ENCODE measurements at places on chromosomes 4 and X.

- DNase-seq, result no peak
These were observed 267.8 kb upstream of the INTU start for GRCh38 chr4:127364911-127365310.

GRCh38 chr4:604131-604530 is 21.2 kb upstream of the PDE6B start:
- no peak for DNase-seq

GRCh38 chrX:74246524-74246923 is 57.5 kb upstream of the ZCCHC13 start:
- no peak for DNase-seq

DNA sequence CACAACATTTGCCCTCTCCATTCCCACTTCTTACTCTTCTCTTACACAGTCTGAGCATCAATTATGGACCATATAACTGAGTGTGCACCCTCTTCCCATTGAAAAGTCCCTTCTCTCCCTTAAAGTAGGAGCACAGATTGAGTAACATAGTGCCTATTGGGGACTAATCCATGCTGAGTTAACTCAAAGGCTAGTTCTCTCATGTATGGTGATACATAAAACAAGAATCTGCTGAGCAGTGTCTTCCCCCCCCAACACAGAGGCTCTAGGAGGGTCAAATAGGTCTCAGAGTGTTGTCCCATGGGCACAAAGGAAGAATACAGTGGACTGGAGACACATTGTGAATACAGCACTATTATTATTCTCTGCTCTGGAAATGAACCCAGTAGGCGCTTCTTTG is 274.6 kb upstream of the BOD1L1 start:
- no peak for DNase-seq

DNA sequence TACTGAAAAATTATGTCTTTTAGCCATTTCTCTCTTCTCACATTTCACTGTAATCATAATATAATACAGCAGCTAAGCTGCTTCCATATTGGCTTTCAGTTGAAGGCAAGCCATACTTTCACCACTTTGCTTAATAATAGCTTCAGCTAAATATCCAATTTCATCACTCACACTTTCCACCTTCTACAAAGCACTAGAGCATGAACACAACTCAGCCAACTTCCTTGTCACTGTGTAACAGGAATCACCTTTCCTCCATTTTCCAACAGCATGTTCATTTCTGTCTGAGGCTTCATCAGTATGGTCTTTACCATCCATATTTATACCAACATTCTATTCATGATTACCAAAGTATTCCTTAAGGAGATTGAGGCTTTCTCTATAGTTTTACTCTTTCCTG is 219.8 kb upstream of the CTSO start:
- DNase-seq, result no peak

DNA sequence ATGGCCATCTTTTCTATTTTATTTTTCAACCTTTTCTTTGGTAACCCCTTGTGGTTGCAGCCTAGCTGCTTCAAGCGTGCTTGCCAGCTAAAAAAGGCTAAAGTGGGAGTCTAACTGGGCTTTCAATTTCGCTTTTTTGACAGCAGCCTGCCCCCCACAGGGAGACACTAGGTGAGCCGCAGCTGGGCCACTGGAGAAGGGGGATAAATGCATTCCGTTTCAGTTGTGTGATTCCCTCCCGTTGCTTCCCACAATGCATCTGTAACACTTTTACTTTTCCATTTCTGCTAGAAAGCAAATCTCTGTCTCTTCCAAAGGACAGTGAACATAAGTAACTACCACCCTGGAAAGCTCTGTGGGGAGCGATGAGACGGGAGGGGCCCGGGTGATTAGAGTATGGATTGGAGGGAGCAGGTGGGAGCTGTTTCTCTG is 86.3 kb upstream of the RAPGEF2 start:
- peak; percentile 41 for DNase-seq

- no peak for DNase-seq
These were observed 46.6 kb downstream of the SHROOM2 start for GRCh38 chrX:9832811-9833210.

- DNase-seq, result no peak
These were observed 93.0 kb downstream of the PHKA2 start for GRCh38 chrX:18890724-18891547.

DNA sequence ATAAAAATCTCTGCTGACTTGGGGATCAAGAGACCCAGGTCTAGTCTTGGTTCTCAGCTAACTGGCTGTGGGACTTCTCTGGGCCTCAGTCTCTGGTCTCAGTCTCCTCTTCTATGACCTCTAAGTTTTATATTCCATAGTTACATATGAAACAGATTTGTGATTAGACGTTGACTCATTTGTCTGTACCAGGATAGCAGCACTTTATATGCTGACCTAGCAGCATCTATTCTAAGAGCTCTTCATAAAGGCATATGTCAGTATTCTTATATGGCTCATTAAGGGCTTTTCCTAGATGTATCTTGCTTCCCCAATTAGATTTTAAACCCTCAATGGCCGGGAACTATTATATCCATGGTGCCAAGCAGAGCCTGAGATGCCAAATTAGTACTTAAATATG is 12.7 kb downstream of the GRPR start:
- no peak for DNase-seq

DNA sequence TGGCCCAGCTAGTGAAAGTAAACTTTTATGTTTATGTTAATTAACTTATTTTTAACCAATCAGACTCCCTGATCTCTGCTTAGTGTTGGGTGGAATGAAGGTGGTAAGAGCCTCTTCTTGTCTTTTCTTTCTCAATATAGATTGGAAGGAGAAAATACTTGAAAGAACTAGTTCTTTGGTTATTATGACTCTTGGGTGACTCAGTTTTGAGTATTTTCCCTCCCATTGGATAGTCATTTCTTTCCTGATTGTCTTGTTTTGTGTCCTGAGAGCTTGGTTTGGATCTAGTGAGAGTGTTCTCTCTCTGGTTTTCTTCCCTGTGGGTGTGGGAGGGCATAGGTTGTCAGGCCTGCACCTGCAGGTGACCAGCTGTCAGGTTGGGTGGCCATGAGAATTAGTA is 172.0 kb upstream of the GLRA2 start:
- no peak for DNase-seq

DNA sequence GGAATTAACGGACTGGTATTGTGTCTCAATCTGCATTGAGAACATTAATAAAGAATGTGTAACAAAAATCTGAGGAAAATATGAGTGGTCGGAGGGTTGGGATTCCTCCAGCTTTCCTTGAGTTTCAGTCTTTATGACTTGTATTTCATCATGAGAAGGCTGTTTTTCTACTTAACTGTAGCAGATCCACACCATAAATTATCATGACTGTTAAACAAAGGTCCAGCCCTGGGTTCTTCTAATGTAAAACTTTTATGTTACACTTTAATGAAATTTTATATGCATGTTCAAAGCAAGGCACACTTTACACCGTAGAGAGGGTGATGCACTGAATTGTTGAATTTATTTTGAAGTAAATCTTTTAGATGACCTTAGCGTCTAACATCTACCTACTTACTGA is 7.0 kb downstream of the AFF2 start:
- no peak for DNase-seq

DNA sequence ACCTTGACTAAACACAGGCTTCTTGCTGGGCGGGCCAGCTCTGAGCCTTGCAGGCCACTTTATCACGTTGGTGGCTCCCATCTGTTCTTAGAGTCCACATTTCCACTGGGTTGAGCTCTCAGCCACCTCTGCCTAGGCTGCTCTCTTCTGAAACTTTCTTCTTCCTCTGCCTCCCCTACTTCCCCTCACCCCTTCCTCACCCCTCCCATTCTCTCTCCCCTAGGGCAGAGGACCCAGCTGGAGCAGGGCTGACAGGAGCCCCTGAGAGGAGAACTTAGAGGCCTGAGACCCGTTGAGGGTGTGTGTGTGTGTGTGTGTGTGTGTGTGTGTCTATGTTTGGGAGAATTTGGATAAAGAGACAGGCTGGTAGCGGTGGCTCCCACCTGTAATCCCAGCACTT is 19.9 kb upstream of the TMSB4X start:
- no peak for DNase-seq

DNA sequence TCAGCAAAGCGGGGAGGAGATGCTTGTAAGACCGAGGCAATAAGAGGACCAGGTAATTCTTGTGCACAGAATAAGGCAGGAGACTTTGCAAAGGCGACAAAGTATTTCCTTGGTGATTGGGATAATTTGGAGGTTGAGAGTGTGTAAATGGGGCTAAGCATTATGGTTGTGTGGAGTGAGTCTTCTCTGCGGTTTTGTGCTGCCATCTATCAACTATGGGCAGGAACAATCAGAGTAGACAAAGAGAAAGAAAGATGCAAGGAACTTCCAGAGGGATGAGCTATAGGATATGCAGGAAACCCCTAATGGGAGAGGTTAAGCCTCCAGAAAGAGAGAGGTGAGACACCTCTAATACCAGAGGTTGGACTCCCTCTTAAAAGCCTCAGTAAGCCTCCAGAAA is 339.8 kb downstream of the PAPSS1 start:
- DNase-seq, result no peak

GRCh38 chr4:158566860-158567259 is 45.2 kb downstream of the RXFP1 start:
- DNase-seq, result no peak

DNA sequence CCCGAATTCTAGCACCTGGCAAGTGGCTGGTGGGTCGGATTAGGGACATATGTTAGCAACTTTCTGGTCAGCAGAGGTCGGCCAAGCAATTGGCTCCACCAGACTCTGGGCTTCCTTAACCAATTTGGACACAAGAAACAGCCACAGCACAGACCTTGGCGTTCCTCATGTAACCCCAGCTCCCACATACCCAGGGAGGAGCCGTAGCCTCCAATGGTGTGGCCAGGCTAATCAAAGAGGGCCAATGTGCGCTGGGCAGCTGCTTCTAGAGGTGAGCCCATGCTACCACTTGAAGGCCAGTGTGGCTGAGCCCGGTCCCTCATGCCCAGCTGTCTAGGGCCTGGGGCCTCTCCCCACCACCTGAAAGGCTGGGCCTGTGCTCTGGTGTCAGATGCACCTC is 82.5 kb upstream of the MSX1 start:
- DNase-seq, result no peak

GRCh38 chrX:17370191-17370590 is 4.8 kb upstream of the NHS start:
- no peak for DNase-seq

DNA sequence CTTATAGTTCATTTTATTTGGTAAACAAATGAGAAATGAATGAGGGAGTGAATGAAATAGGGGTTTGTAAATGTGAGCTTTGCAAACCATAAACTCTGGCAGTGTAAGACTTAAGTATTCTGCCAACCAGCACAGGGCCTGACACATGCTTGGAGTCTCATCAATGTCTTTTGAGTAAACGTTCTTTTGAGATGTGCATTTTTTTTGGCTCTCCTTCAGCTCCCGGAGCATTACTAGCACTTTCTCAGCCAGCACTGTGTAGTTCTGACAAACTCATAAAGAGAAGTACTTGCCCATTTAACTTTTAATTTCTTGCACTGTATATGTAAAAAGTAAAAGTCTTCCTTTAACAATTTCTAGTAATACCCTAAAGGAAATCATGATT is 245.3 kb downstream of the HS3ST1 start:
- DNase-seq, result no peak

DNA sequence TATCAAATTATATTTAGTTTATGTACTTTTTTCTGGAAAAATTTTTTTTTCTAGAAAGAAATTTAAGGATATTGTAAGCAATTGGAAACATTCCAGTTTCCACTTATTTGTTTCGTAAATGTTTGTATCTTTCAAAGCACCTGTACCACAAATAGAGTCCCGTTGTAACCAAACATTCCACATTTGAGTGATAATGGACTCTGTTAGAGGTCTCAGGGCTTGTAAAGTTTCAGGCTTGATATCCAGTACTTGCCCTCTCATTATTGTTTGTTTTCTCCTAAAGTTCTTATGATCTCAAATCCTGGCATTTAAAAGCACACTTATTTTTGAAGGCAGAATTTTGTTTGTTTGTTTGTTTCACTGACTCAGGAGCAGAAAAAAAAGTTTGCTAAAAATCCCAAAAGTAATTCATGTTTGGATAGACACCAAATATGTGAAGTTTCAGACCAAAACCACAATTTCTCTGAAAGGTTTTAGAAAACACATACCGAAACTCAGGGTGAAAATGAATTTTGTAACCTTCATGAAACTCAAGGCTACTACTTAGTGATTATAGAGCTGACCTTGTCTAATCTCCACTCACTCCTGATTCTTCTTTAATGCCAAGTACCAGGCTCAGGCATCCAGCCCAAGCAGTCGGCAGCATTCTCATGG is 5.7 kb upstream of the TMEM192 start:
- DNase-seq, result no peak

GRCh38 chr4:121408-122084 is 2.8 kb upstream of the ZNF718 start:
- DNase-seq, result no peak

GRCh38 chr4:142367418-142368180 is 478.5 kb downstream of the INPP4B start:
- no peak for DNase-seq

GRCh38 chr4:115360431-115360830 is 247.0 kb upstream of the NDST4 start:
- no peak for DNase-seq

- DNase-seq, result no peak
These were observed 9.4 kb downstream of the KLF3 start for GRCh38 chr4:38673130-38673978.

DNA sequence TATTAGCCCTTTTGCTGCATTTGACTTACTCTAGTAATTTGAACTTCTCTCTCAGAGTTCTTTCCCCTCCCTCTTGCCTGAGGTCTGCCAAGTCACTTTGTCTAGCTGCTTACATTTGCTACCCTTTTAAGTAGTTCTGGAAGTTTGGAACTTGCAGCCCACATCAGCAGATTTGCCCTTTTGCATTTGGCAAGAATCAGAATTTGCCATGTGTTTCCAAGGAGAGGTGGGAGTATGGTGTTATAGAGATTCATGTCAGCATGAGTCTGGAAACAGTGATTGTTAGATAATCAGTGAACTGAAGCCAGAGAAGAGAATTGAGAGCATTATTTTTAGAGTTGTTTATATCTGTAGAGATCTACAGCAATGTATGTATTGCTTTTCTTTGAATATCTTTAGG is 52.1 kb downstream of the KLHL34 start:
- no peak for DNase-seq

GRCh38 chr4:3420606-3420955 is 21.2 kb upstream of the HGFAC start:
- DNase-seq, result no peak

DNA sequence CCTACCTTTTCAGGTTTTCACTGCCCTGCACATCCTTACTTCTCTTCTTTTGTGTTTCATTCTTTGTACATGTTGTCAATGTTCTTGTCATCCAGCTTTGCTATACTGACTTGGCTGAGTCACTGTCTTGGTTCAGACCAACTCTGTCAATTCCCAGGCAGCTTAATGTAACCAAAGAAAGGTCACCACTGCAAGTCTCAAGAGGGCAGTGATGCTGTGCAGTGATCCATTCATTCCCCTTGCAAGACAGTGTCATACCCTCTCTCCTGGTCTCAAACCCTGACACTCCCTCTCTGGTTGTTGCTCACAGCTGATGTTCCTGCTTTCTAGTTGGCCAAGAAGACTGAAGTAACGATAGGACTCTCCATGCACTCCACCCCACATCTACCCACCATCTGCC is 17.5 kb downstream of the RAB39B start:
- DNase-seq, result no peak

DNA sequence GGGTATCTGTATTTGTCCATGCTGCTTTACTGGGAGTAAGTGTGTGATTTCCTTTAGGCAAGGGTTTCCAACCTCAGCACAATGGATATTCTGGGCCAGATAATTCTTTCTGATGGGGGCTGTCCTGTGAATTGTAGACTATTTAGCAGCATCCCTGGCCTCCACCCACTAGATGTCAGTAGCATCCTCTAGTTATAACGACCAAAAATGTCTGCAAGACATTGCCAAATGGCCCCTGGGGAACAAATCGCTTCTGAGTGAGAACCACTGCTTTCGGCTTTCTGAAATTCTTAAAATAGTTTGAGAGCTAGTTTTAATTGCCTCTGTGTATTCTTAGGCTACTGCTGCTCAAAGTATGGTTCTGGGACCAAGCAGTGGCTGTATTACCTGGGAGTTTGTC is 81.2 kb upstream of the GPM6B start:
- DNase-seq, result no peak
